ENCODE measurements at places on chromosomes 16 and 17. TPM values are rescaled to one million over a fixed set of nuclear protein-coding genes. Genes with fewer than 3 reads are reported as not detected.

Gene IRX6
- not detected for total RNA-seq

- DNase-seq = peak; percentile 37
- H3K4me3 ChIP-seq = peak overlapping the region; percentile 84
- H3K36me3 ChIP-seq = no peaks in the 10 kb centered on the region
Observed at GRCh38 chr16:3458852-3459361, 15.4 kb downstream of the NAA60 start.

Gene PRSS8
- not detected for total RNA-seq

GRCh38 chr17:46195217-46195855, 2.1 kb upstream of the KANSL1 start:
- peak overlapping the region; percentile 96 for H3K27ac ChIP-seq
- no peak for DNase-seq
- no peaks in the 10 kb centered on the region for H3K27me3 ChIP-seq

- no peak for DNase-seq
- no peaks in the 10 kb centered on the region for H3K36me3 ChIP-seq
- no peaks in the 10 kb centered on the region for H3K27me3 ChIP-seq
- H3K4me1 ChIP-seq = no peaks in the 10 kb centered on the region
Observed at GRCh38 chr16:85360323-85361277, 248.3 kb upstream of the CIBAR2 start.

- no peak overlapping the region for H3K27ac ChIP-seq
- no peaks in the 10 kb centered on the region for H3K27me3 ChIP-seq
- peaks cover 26% of the 10 kb centered on the region for H3K4me1 ChIP-seq
- no peak overlapping the region for H3K4me3 ChIP-seq
- no peaks in the 10 kb centered on the region for H3K36me3 ChIP-seq
- DNase-seq = no peak
Observed at GRCh38 chr16:10870137-10870776, 6.7 kb upstream of the CIITA start.

DNA sequence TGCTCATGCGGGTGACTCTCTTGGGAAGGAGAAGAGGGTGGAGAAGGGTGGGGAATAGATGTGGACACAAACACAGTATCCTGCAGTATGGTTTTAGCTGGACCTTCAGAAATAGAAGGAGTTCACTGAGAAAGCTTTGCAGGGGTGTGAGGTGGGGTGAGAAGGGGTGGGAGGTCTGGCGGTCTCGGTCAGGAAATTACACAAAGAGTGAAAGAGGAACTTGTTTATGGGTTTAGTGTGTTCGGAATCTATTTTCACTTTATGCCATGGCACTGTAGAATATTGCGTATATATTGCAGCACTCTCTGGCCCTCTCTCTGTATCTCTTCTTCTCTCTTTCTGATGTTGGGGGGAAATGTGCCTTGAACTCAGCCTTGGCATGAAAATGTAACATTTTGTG, 148.2 kb upstream of the GOT2 start:
- H3K4me3 ChIP-seq = no peak overlapping the region
- H3K36me3 ChIP-seq = no peaks in the 10 kb centered on the region
- no peak overlapping the region for H3K27ac ChIP-seq
- DNase-seq = no peak

DNA sequence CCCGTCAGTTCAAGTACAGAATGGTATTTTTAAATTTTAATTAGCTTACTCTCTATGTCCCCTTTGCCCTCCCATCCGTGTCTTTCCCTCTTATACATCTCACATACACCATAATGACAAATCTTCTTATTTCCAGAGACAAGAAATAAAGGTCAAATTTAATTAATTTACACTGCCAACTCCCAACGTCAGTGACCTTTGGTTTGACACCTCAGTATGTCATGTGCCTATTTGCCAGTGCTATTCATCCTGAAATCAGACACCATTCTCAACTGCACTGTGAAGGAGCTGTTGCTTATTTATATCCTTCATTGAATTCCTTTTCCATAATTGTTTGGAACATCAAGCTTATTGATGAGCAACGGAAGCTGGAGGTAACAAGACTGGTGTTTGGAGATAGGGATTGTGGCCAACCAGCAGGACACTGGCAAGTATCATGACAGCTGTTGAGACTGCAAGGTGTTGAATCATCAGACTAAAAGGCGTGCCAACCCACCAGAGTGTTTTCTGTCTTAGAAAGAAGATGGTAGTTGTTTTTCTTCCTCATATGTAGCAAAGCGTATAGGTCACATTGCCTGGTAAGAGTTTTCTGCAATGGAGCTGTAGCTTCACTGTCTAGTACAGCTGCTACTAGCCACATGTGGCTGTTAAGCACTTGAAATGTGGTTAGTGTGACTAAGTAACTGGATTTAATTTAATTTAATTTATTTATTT, 12.5 kb downstream of the CALCOCO2 start:
- no peaks in the 10 kb centered on the region for H3K27me3 ChIP-seq
- no peak overlapping the region for H3K4me3 ChIP-seq
- no peak overlapping the region for H3K27ac ChIP-seq
- no peak for DNase-seq
- peaks cover 21% of the 10 kb centered on the region for H3K36me3 ChIP-seq

Gene CHP2
- not detected for total RNA-seq

Gene SMG6
- total RNA-seq = 54.1 TPM

- H3K27ac ChIP-seq = no peak overlapping the region
- H3K27me3 ChIP-seq = no peaks in the 10 kb centered on the region
- H3K36me3 ChIP-seq = no peaks in the 10 kb centered on the region
- no peak overlapping the region for H3K4me3 ChIP-seq
Observed at GRCh38 chr16:27708651-27709050, 158.7 kb downstream of the KATNIP start.

Gene SUMO2
- 687 TPM for total RNA-seq

DNA sequence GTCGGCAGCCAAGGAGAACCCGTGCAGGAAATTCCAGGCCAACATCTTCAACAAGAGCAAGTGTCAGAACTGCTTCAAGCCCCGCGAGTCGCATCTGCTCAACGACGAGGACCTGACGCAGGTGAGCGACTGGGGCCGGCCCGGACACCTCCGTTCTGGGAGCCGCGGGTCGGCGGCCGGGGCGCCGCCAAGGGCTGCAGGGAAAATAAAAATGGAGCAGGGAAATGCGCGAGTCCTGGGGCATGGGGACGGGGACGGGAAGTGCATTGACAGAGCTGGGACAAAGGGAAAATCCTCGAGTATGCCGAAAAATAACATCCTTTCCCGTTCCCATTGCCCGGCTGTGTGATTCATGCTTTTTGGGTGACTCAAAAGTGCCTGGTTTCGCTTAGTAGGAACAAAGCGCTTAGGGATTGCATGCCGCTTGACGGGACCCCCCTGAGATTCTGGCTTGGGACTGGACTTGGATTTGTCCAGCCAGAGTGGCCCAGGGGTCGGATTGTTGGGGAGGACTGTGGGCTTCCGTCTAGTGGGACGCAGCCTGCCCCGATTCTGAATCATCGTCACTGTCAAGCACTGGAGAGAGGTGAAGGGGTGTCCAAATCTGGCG, 699 bp downstream of the MPRIP start:
- H3K27me3 ChIP-seq = no peaks in the 10 kb centered on the region
- no peaks in the 10 kb centered on the region for H3K36me3 ChIP-seq
- H3K4me1 ChIP-seq = peaks cover 54% of the 10 kb centered on the region
- no peak for DNase-seq
- H3K4me3 ChIP-seq = peak overlapping the region; percentile 91

Gene DOC2B
- 0.13 TPM for total RNA-seq

DNA sequence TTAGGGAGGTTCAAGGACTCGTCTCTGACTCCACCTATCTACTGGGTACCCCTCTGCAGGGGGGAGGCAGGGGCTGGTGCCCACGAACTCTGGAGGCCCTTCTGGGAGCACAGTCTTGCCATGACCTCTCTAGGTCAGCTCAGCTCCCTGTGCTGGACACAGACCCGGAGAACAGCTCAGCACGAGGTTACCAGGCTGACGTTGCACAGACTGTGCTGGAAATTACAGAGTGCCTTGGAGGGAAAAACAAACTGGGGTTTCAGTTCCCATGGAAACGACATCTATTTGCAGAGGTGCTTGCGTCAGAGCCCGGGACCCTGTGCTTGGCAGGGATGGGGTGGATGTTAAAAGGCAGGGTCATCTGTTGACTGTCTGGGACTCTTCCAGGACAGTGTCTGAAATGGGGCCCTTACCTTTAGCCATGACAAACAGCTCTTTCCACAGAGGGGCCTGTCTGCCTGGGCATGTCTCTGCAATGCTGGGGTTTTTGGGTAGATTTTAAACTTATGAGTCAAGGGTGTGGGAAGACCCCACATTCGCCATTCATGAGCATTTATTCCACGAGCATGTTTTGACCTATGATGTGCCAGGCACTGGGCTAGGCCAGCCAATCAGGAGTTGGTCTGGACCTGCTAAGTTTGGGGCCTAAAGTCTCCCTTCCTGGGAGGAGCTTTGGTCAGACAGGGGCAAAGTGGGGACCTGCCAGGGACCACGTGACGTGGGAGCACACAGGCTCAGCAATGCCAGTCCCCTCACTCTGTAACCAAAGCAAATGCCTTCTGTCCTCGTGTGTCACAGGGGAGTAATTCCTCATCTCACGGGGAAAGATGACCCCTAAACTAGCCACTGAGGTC, 22.5 kb downstream of the CCR7 start:
- DNase-seq = no peak
- peak overlapping the region; percentile 72 for H3K27ac ChIP-seq
- H3K36me3 ChIP-seq = no peaks in the 10 kb centered on the region
- peak overlapping the region; percentile 54 for H3K4me3 ChIP-seq
- H3K27me3 ChIP-seq = no peaks in the 10 kb centered on the region

DNA sequence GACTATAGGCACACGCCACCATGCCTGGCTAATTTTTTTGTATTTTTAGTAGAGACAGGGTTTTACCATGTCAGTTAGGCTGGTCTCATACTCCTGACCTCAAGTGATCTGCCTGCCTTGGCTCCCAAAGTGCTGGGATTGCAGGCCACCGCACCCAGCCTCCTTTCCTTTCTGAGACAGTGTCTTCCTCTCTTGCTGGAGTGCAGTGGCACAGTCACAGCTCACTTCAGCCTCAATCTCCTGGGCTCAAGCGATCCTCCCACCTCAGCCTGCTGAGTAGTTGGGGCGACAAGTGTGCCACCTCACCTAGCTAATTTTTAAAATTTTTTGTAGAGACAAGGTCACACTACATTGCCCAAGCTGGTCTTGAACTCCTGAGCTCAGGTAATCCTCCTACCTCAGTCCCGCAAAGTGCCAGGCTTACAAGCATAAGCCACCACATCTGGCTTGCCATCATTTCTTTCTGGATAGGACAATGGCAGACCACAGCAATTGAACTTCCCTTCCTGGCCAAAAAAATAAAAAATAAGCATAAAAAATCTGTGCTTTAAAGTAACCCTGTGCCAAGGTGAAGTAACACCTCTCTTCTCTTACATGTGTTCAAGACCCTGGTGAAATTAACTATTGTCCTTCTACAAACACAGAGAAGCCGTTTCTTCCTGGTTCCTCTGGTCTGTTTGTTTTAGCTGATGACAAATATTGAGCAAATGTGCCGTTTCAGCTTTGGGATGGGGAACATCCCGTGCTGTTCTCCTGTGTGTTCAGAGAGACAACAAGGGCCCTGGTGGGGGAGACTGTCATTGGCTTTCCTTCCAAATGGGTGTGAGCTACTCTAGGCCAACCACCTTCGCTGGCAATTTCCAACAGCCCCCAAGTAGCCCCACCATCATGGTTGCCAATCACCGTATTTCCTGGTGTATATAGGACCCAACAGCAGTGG, 60.2 kb downstream of the EMP2 start:
- H3K27ac ChIP-seq = no peak overlapping the region
- no peak for DNase-seq
- H3K4me1 ChIP-seq = no peaks in the 10 kb centered on the region

- DNase-seq = peak; percentile 64
- H3K4me3 ChIP-seq = peak within 1 kb of the TSS; percentile 69
- H3K36me3 ChIP-seq = no peaks in the 10 kb centered on the region
- no peaks in the 10 kb centered on the region for H3K27me3 ChIP-seq
Observed at GRCh38 chr16:726438-727290, at the start of the genes CCDC78 and HAGHL. Gene CCDC78, minus strand, starts transcription at chr16:726443. Its CDS starts 76 bp downstream, at chr16:726367. Gene HAGHL, plus strand, starts transcription at chr16:727106. Its CDS starts 404 bp downstream, at chr16:727510.

DNA sequence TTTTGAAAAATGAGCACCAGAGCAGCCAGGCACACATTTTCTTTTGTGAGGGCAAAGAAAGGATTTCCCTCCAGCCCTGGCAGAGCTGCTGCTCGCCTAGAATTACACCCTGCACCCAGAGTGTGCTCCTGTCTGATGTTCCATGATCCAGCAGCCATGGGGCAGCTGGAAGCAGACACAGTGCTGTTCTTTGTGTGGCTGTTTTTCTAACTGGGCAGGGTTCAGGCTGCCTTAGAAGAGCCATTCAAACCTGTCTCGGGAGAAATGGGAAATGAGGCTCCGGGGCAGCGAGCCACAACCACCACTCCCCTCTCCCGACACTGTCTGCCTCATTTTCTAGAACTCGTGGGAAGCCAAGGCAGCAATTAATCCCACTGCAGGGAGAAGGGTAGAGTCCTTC, 28.9 kb downstream of the LITAF start:
- DNase-seq = no peak
- H3K4me1 ChIP-seq = peaks cover 77% of the 10 kb centered on the region
- H3K4me3 ChIP-seq = no peak overlapping the region
- H3K36me3 ChIP-seq = peaks cover 39% of the 10 kb centered on the region
- H3K27ac ChIP-seq = peak overlapping the region; percentile 25
- H3K27me3 ChIP-seq = no peaks in the 10 kb centered on the region

DNA sequence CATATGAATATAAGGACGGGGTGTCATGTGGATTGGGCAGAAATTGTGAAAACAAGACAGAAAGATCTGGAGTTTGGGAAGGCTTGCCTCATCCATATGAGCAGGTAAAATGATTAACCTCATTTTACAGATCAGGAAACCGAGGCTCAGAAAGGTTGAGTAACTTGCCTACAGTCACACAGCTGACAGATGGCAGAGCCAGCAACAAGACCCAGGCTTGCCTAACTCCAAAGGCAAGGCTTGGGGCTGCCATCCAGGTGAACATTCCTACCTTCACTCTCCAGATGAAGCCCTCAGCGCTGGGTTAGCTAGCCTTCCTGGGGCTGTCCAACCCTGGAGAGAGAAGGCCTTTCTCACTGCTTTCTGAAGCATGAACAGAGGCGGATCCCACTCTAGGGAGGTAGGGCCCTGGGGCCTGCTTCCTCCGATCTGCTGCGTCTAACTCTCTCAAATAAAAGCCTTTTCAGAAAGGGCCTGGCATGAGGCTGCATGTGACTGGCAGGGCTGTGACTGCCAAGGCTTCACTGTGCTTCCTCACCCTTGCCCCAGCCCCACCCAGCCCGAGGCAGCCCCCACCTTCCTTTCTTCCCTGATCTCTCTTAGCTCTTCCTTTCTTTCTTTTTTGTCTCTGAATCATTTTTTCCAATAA, 107.8 kb downstream of the GNAO1 start:
- no peaks in the 10 kb centered on the region for H3K36me3 ChIP-seq
- no peak overlapping the region for H3K27ac ChIP-seq
- H3K27me3 ChIP-seq = no peaks in the 10 kb centered on the region
- no peak for DNase-seq
- no peak overlapping the region for H3K4me3 ChIP-seq

- H3K4me1 ChIP-seq = peaks cover 20% of the 10 kb centered on the region
- DNase-seq = peak; percentile 48
- no peaks in the 10 kb centered on the region for H3K36me3 ChIP-seq
- H3K27ac ChIP-seq = no peak overlapping the region
Observed at GRCh38 chr17:35804658-35805192, 4.6 kb upstream of the TAF15 start.

GRCh38 chr17:956905-957304, 22.7 kb downstream of the NXN start:
- peaks cover 1% of the 10 kb centered on the region for H3K27me3 ChIP-seq
- no peaks in the 10 kb centered on the region for H3K4me1 ChIP-seq

Gene HSD3B7
- total RNA-seq = 2.1 TPM

- H3K27ac ChIP-seq = no peak overlapping the region
- H3K4me1 ChIP-seq = peaks cover 34% of the 10 kb centered on the region
- peaks cover 49% of the 10 kb centered on the region for H3K27me3 ChIP-seq
Observed at GRCh38 chr17:79814127-79814973, 17.5 kb upstream of the CBX8 start.
